ENCODE measurements at places on chromosomes 1 and 21.

- no peak for DNase-seq
Measured at GRCh38 chr1:66947267-66947666, 22.5 kb downstream of the MIER1 start.

GRCh38 chr1:54721719-54722118 is 6.1 kb downstream of the TTC4 start:
- DNase-seq: no peak

- no peak for DNase-seq
Measured at GRCh38 chr1:203422116-203422515, 53.5 kb upstream of the PRELP start.

DNA sequence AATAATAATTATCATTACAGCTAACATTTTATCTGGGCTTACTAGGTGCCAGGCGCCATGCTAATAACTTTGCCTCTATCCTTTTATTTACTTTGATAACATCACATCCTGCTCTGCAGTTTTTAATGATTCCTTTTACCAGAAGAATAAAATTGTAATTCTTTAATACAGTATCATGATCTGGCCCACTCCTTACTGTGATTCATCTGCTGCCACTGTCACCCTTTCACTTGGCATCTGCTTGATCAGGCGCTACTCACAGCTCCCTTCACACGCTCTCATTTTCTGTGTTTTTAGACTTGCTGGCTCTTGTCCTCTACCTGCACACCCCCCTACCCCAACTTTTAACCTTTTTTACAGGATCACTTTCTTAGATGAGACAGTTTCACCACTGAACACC is 167.5 kb downstream of the NTMT2 start:
- DNase-seq: no peak

- no peak for DNase-seq
Measured at GRCh38 chr1:218498056-218498938, 153.2 kb downstream of the TGFB2 start.

DNA sequence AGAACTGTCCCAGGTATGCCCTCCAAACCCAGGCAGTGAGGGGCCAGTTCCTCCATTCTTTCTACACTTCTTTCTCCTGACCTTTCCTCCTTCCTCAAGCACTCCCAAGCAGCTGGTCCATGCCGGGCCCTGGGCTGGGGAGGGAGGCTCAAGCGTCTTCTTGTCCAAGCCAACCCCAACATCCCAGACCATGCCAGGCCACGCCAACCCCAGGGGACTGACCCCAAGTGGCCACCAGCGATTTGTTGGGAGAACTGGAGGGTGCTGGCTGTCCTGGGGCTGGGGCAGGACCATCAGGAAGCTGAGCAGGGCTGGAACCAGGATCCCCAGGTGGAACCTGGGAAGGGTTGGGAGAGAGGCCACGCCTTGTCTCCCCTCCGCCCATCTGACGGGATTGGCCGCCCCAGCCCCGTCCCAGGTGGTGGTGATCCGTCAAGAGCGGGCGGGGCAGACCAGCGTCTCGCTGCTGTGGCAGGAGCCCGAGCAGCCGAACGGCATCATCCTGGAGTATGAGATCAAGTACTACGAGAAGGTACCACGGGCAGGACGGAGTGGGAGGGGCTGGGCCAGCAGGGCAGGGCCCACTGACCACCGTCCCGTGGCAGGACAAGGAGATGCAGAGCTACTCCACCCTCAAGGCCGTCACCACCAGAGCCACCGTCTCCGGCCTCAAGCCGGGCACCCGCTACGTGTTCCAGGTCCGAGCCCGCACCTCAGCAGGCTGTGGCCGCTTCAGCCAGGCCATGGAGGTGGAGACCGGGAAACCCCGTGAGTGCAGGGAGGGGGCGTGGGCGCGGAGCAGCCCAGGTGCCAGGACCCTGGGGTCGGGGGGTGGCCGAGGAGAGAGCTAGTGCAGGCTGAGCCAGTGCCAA is 29.9 kb downstream of the EPHA8 start:
- DNase-seq: no peak

DNA sequence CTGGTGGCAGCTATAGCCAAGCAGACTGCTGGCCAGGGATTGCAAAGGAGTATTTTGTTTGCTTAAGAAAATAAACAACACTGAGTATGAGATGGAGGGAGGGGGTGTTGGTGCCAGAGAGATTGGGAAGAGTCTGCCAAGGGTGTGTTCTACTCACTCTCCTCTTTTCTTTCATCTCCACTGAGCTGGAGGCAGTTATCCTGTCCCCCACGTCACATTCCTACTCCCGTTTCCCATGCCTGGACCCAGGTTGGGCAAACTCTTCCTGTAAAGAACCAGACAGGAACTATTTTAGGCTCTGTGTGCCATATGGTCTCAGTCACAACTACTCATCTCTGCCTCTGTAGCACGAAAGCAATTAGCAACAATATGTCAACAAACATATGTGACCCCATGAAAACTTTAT is 1.4 kb upstream of the IL24 start:
- DNase-seq: no peak

GRCh38 chr1:184911103-184911745 is 63.1 kb downstream of the NIBAN1 start:
- DNase-seq: no peak

DNA sequence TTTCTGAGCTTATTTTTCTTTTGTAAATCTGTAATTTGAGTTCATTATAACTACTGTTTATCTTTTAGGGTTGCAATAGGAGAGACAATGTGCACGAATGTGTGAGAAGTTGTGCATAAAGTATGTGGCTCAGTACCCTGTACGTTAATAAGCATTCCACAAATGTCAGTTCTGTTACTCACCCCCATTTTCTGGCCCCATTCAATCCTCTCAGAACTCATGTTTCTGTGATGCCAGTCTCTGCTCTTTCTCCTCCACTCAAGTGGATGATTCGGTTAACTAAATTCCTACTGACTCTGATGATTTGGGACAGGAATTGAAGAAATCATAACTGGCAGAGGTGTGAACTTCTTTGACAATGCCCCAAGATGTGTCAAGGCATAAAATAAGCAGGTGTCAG is 10.2 kb upstream of the DMRTB1 start:
- no peak for DNase-seq

DNA sequence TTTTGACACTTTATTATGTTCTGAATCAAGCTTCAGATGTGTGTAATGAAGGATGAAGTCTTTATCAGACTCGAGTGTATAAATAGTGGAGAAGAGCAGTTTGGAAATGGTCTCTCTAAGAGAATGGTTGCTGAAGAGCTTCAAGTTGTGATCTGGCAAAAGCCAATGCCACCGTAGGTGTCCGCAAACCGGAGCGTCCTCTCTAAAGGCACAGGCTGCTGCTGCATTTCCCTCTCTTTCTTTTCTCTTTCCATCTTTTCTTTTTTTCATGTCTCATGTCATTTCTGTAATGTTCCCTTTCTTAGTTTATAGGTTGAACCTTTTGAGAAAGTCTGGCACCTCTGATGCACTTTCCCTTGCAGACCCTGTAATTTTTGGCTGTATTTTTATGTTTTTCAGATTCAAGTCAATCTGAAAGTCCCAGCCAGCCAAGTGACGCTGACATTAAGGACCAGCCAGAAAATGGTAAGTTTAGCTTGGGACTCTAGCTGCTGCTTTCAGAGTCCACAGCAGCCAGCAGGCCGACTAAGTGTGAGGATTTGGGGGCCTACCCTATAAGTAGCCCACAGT is 194.8 kb downstream of the NFIA start:
- DNase-seq: no peak

DNA sequence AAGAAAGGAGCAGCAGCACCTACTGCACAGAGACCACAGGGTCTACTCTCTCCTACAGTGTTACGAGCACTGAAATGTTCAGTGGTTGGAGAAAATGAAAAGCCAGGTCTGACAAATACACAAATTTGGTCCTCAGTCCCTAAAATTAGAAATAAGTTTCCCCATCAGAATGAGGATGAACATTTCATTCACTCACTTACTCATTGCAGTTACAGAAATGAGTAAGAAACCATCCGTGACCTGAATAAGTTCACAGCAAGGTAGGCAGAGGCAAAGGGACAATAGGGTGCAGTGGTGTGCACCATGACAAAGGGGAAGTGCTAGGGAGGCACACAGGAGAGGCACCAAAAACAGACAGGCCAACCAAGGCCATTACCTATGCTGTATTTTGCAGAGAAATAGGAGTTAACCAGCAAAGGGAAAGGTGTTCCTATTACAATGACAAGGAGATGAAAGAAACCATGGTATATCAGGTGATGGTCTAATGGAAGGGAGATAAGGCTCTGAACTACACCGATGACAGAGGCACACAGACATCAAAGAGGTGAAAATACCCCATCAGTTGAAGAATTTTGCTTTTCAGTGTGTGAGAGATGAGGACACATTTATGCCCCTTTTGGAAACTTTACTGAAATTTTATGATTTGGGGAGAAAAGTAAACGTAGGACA is 29.4 kb downstream of the VAV3 start:
- peak; percentile 45 for DNase-seq

GRCh38 chr1:8955406-8955805 is 9.7 kb downstream of the CA6 start:
- DNase-seq: no peak

DNA sequence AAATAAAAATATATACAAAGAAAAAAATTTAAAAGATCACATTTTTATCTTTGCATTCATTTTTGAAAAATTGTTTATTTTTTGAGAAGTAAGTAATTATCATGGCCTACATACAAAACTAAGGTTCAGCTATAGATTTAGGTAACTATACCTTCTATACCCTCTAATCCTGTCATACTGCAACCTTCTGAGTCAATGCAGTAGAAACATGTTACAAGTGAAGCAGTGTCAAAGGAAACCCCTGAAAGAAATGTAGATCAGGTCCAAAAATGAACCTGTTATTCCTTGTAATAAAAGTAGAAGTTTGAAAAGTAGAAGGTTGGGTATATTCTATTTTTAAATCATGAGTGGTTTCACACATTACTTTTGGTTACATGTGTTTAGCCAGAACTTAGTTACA is 51.3 kb downstream of the PTGS2 start:
- DNase-seq: no peak

DNA sequence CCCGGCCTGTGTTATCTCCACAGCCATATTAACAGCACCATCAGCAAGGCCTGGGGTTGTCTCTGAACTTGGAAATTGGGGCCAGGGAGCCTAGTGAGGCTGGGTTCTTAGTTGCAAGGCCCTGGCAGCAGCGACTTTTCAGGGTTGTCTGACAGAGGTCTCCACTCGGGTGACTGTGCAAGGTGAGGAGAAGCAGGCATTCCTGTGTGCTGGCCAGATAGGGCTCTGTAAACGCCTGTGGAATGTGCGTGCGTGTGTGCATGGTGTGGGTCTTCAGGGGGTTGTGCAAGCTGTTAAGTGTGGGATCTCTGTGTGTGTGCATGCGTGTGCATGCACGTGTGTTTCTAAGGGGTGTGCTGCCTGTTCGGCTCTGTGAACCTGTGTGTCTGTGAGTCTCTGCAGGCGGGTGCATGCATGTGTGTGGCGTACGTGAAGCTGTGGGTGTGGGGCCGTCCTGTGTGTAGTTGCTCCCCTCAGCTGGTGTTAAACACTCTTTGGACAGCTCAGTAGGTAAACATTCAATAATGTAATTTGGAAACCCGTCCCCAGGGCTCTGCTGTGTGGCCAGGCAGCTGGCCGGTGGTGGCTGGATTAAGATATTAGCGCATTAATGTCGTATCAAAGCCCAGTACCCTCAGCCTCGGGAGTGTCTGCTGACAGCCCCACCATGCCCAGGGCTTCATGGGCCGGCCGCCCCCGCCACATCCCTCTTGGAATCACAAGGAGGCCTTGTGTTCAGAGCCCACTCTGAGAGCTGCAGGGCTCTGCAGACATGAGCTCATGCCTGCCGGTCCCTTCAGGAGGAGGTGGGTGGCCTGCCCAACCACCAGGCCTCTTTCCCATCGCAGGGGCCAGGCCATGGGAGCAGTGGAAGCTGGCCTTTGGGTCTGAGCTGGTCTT is 189.9 kb downstream of the FOXD2 start:
- no peak for DNase-seq

DNA sequence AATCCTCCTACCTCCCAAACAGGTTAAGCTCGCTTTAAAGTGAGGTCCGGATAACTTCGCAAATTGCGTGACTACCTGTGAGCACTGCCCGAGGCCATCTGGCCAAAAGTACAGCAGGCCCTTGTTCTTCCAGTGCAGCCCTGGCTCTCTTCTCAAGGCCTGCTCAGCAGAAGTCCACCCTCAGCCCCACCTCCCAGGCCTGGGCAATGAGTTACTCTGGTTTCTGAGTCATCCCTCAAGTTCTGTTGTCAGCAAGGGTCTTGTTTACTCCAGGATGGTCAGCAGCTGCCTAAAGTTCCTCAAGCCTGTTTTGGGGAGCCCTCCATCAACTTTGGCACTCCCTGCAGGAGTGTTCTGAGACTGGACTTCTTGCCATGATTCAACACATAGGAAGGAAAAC is 101.7 kb downstream of the BCAR3 start:
- DNase-seq: no peak

DNA sequence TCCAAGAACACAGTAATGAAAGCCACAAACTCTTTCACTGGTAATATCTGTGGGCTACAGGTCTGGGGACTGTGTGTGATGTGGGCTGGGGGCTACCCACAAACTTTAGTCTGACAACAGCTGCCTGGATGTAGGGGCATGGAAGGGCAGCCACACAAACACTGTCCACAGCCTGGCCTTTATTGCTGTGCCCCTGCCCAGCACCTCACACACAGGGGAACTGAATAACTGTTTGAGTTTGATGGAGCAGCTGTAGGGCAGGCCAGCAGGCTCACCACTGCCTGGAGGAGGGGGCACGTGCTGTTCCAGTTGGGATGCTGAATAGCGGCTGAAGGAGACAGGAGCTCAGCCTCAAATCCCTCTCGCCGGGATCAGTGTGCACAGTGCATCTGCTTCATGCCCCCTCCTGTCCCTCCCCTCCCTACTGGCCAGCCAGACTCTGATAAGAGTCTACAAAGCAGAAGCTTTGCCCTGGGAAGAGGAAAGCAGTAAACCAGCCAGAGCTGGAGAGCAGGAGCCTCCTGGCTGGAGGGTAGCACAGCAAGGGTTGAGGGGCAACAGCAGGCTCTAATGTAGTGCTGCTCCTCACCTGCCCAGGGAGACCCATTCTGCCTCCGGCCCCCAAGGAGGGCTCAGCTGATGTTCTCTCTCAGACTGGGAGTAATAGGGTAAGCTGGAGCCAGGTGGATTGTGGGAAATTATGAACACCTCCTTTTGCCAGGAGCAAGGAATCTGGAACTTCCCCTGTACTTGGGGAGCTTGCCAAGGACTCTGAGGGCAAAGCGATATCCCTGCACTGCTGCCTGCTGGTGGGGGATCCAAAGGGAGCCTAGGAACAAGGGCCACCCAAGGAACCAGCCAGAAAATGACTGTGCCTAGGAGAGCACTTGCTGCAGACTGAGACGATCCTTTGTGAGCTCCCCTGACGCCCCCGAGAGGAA is 70.2 kb upstream of the GOLT1A start:
- DNase-seq: no peak

DNA sequence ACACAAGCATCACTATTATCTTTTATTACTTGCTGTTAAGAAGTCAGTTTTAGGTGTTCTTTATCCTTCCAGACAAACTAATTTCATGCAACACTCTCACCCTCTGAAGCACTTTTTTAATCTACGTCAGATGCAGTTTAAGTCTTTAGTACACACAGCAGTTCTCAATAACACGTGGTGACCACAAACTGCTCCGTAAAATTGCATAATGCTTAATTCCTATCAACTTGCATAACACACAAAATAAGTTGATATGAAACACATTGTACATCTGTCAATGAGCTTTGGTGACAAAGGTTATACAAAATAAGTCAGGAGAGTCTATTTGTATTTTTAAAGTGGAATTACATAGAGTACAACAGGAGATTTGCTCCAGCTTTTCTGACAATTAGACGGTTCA is 140.9 kb upstream of the ETS2 start:
- no peak for DNase-seq
